ENCODE measurements at places on chromosomes 6 and 20. TPM values are rescaled to one million over a fixed set of nuclear protein-coding genes. Genes with fewer than 3 reads are reported as not detected.

KIF6 gene
- 1.3 TPM for total RNA-seq

GRCh38 chr6:56144538-56145324 lies 102.6 kb downstream of the COL21A1 start:
- no peak for DNase-seq
- H3K36me3 ChIP-seq, result no peaks in the 10 kb centered on the region
- H3K27me3 ChIP-seq, result no peaks in the 10 kb centered on the region
- no peak overlapping the region for H3K4me3 ChIP-seq
- H3K27ac ChIP-seq, result no peak overlapping the region
- H3K4me1 ChIP-seq, result peaks cover 2% of the 10 kb centered on the region

PRL gene
- 0.23 TPM for total RNA-seq

TRIM15 gene
- total RNA-seq, result not detected

GRCh38 chr6:39307462-39307861 lies 6.8 kb downstream of the KCNK17 start:
- no peak for DNase-seq
- H3K27me3 ChIP-seq, result peaks cover 60% of the 10 kb centered on the region
- H3K4me3 ChIP-seq, result no peak overlapping the region
- H3K27ac ChIP-seq, result no peak overlapping the region
- H3K36me3 ChIP-seq, result no peaks in the 10 kb centered on the region
- no peaks in the 10 kb centered on the region for H3K4me1 ChIP-seq

PI3 gene
- total RNA-seq, result not detected

CRISP3 gene
- 0.85 TPM for total RNA-seq

Data from mesothelial cell of epicardium (in vitro differentiated cells).